Panc1 (cell line): ENCODE measurements at places on chromosomes 4 and X.
A peak's percentile ranks its signal among the peaks of the same experiment; 100 is the strongest.

DNA sequence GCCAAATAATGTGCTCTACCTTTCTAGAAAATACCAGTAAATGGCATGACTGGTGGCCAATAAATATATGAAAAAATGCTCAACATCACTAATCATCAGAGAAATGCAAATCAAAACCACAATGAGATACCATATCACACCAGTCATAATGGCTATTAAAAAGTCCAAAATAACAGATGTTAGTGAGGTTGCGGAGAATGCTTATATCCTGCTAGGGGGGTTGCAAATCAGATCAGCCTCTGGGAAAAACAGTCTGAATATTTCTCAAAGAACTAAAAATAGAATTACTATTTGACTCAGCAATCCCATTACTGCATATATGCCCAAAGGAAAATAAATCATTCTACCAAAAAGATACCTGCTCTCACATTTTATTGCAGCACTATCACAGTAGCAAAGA lies 115.1 kb downstream of the RASGEF1B start:
- no peak for DNase-seq

DNA sequence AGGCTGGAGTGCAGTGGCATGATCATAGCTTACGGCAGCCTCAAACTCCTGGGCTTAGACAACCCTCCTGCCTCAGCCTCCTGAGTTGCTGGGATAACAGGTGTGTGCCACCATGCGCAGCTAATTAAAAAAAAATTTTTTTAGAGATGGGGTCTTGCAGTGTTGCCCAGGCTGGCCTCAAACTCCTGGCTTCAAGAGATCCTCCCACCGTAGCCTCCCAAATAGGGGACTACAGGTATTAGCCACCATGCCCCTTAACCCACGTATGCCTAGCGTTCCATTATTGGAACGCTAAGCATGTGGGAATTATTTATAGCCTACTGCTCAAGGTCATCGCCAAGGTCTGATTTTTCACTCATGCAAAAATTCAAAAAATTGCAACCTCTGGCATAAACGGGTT lies 20.3 kb upstream of the UBE2D3 start:
- no peak for DNase-seq

DNA sequence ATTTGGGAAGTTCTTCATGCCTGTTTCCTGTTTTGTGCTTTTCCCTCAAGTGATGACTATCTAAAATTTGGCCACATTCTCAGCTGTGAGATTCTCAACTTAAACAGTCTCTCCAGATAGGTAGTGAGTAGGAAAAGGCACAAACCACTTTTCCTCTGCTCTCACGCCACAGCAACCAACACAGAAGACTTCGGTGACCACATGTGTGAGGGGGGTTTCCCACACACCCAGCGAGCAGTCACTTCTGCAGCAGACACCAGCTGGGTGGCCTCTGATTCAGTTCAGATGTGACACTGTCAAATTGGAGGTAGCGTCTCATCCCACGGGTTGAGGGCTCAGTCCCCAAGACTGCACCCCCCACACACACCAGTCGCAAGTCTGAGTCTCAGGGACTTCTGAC lies 25.1 kb upstream of the CLDN34 start:
- DNase-seq = no peak

DNA sequence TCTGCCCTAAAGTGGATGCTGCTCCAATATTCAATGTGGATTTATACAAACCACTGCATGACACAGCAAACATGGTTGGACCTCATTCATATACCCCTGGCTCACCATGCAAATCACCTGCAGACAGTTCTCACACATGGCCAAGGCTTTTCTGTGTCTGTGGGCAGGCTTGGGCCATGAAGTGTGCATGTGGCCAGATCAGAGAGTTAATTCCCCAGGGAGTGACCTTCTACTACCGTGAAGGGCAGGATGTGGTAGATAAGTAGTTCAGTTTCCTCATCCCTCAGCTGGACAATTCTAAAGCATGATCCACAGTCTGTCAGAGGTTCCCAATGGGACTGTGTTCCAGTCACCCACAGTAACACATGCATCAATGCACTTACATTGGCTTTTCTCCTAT lies 24.6 kb upstream of the BCLAF3 start:
- DNase-seq = no peak

DNA sequence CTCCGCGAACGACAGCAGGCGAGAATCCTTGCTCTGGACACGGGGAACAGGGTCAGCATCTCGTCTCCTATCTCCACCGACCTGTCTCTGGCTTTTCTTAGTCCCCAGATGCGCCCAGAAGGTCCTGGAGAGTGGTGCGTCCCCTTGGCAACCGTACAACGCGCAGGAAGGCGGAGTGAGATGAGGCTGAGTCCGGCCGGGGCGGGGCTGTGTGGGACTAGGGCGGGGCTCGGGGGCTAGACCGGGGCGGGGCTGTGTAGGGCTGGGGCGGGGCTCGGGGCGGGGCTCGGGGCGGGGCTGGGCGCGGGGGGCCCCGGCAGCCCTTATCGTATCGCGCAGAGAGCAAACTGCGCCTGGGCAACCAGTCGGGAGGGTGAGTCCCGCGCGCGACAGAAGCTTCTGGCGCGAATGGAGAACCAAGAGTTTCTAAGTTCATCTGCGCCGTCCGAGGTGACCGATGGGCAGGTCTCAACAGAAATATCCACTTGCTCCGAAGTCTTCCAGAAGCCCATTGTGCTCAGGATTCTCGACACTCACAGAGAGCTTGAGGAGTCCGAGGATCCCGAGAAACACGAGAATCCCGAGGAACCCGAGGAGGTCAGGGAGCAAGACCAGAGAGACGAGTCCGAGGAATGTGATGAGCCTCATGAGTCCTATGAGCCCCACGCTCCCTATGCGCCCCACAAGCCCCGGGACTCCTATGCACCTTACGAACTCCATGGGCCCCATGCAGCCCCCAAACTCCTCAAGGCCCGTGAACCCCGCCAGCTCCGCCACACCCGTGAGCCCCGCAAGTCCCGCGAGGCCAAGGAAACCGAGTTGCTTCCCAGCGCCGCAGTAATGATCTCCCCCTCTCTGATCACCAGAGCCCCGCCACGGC lies 24.9 kb downstream of the ARL9 start:
- DNase-seq = no peak

DNA sequence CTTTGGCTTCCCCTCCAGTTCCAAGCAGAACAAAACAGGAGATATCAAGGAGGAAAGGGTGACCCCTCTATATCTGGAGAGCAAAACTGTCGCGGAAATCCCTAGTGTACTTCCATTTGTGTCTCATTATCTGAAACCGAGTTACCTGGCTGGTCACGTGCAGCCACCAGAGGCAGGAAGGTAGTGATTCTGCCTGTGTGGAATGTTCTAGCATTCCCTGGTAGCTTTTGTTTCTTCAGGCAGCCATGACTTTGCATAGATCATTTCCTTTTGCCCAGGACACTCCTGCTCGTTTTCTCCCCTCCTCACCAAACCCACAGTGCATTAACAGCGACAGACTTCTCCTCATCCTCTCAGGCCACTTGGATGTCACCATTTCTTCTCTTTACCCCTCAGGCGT lies 107.9 kb downstream of the PTTG2 start:
- DNase-seq = no peak

DNA sequence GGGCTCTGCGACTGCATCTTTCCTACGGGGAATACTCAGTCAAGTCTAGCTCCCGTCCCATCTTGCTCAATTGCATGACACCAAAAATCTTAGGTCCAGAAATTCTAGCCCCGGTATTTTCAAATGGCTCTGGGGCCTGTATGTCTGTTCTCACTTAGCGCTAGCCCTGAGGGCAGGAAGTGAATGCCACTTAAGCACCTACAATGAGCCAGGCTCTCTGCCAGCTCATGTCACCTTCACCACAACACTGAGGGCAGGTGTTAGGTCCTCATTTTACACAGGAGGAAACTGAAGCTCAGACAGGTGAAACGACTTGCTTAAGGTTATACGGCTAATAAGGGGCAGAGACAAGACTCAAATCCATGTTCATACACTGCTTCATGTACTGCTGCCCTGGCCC lies 282.8 kb downstream of the PPP1R2C start:
- DNase-seq = no peak

- no peak for DNase-seq
These were observed 28.3 kb downstream of the GPR143 start for GRCh38 chrX:9737363-9737762.

DNA sequence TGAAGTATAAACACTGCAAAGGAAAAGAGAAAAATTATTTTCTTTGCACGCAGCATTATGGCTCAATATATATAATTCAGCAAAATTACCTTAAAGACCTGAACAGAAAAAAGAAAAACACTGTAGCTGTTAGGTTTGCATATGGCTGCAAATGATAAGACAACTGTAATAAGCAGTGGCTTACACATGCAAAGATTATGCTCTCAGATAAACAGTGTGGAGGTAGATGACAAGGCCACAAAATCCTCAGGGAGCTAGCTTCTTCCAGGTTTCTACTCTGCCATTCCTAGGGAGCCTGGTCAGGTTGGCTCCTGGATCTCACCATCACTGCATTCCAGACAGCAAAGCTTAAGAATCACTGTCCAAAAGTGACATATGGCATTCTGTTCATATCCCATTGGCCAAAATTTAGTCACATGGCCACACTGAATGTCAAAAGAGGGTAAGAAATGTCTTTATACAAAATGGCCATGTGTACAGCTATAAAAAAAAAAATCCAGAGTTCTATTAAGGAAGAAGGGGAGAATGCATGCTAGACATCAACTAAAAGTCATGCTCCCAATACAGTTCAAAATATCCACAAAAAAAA lies 195.2 kb upstream of the SLC7A11 start:
- no peak for DNase-seq

- no peak for DNase-seq
These were observed 19.8 kb upstream of the FMR1 start for GRCh38 chrX:147891896-147892295.

- DNase-seq = no peak
These were observed 471.3 kb downstream of the FGF13 start for GRCh38 chrX:138240266-138240665.

DNA sequence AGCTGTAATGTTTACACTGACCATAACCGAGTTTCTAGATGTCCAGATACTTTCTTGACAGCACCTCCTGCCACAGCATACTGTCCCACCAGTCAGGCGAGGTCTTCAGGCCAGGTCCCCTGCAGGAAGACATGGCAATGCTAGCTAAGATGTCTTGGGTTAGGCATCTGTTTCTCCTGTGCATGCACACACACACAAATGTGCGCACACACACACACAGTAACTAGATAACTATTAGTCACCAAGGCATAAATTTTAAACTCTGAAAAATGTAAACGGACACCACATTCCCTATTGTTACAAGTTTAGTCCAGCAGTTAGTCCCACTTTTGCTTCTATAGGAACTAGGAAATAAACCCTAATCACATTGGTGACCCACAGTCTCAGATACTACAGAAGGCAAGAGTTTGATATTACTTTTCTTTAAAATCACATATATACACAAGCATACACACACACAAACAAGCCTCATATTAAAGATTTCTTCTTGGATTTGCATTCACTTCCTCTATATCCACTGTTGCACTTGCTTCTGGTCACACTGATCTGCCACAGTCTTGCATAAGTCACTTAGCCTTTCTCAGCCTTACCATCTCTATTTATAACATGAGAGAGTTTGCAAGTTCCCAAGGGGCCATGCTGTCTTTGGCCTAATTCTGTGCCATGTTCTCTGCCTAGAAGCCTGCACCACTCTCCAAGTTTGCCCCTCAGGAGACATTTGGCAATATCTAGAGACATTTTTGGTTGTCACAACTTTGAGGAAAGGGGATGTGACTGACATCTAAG lies 32.2 kb downstream of the IL21 start:
- no peak for DNase-seq

GRCh38 chrX:31483336-31483735 lies 411.5 kb upstream of the FTHL17 start:
- DNase-seq = no peak

DNA sequence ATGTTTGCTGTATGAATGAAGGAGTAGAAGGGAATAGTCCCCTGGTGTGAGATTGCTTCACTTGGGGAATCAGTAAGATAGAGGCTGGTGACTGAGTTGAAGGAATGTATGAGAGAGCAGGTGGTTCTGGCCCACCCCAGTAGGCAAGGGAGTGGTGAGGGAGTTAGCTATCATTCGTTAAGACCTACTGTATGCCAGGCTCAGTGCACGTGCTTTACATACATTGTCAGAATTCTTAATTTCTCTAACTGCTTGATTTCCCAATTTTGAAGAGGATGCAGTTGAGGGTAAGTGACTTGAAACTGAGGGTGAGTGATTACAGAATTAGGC lies 700 bp downstream of the VMA21 start:
- no peak for DNase-seq

DNA sequence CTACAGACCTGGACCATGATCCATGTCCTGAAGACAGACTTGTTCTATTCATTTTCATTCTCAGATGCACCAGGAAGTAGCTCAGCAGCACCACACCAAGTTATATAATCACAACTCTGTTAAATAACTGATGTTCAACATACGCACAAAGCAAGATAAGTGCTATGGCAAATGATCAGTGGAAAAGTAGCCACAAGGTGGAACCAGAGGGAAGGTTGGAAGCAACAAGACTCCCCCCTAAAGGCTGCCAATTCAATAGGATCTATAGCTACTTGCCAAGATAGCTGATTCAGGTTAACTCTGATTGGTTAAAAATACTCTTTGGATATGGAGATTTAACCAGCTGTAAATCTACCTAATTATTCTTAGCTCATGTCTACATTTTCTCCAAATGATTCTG lies 23.7 kb upstream of the FAM47B start:
- DNase-seq = no peak

GRCh38 chr4:107379054-107379869 lies 340.8 kb downstream of the PAPSS1 start:
- no peak for DNase-seq

DNA sequence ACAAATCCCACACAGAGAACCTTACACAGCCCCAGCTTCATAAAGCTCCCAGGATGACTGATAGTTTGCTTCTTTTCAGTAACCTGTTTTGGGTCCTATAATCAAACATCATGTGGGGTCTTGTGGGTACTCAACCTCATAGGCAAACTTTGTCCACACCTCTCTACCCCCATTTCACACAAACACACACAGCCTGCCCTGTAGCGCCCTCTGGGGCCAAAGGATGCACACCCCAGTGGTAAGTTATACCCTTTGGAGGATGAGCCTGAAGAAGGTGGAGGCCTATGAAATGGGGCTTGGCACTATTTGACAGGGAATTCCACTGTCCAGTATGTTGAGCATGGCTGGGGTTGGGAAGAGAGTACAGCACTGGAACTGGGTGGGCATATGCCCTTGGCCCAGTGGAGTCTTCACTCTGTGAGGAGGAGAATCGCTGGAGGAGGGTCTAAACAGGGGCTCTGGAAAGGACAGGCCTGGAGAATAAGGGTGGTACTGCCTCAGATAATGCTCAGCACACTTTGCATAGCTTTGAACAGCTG lies 30.5 kb upstream of the COL25A1 start:
- DNase-seq = no peak

GRCh38 chr4:13700021-13700857 lies 72.7 kb upstream of the BOD1L1 start:
- peak; percentile 18 for DNase-seq

- peak; percentile 20 for DNase-seq
These were observed 99.5 kb downstream of the EFHC2 start for GRCh38 chrX:44244008-44244407.
